ENCODE measurements at places on chromosomes 4 and X. TPM values are rescaled to one million over a fixed set of nuclear protein-coding genes. Genes with fewer than 3 reads are reported as not detected.

The PARM1 gene
- 0.07 TPM for total RNA-seq

The TBC1D19 gene
- 8.0 TPM for total RNA-seq

The RHOH gene
- total RNA-seq: 3.3 TPM

The PCDH11X gene
- total RNA-seq: not detected

The SPOCK3 gene
- total RNA-seq: not detected

The RIPPLY1 gene
- total RNA-seq: not detected

The SLC25A43 gene
- 21.2 TPM for total RNA-seq

The ZFP92 gene
- total RNA-seq: 0.10 TPM

The KLHL13 gene
- 1.4 TPM for total RNA-seq

The HCCS gene
- total RNA-seq: 18.6 TPM

The RNF150 gene
- 0.05 TPM for total RNA-seq

The CTAG2 gene
- not detected for total RNA-seq

The CXCR3 gene
- not detected for total RNA-seq

The AR gene
- total RNA-seq: 0.30 TPM

The MND1 gene
- total RNA-seq: 5.7 TPM

The HSD17B13 gene
- 0.05 TPM for total RNA-seq

The AMTN gene
- total RNA-seq: not detected

Data from mammary microvascular endothelial cell (primary cell).